ENCODE measurements at places on chromosomes 11 and 22.

- DNase-seq = no peak
Observed at GRCh38 chr11:123576082-123576481, 78.3 kb downstream of the SCN3B start.

- DNase-seq = no peak
Observed at GRCh38 chr11:127996825-127997224, 590.5 kb downstream of the ETS1 start.

- no peak for DNase-seq
Observed at GRCh38 chr11:44267006-44267749, 42.8 kb downstream of the ALX4 start.

GRCh38 chr11:90556606-90557005, 333.8 kb upstream of the CHORDC1 start:
- DNase-seq = no peak

DNA sequence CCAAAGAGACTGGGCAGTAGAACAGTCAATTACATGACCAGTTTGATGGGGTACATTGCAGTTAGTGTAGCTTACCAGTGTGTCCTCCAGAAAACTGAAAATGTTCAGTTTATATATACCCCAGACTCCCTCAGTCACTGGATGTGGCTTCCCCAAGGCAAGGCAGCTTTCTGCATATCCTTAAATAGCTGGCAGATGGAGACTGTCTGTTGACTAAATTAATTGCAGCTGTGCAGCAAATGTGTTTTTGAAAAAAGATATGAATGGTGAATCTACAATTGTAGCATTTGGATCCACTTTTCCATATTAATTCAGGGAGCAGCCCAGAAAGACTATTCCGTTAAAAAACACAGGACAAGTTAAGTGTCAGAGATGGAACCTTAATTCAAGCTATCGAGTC, 565.1 kb upstream of the CCDC179 start:
- no peak for DNase-seq

- no peak for DNase-seq
Observed at GRCh38 chr11:65491163-65491465, 7.7 kb upstream of the MALAT1 start.

DNA sequence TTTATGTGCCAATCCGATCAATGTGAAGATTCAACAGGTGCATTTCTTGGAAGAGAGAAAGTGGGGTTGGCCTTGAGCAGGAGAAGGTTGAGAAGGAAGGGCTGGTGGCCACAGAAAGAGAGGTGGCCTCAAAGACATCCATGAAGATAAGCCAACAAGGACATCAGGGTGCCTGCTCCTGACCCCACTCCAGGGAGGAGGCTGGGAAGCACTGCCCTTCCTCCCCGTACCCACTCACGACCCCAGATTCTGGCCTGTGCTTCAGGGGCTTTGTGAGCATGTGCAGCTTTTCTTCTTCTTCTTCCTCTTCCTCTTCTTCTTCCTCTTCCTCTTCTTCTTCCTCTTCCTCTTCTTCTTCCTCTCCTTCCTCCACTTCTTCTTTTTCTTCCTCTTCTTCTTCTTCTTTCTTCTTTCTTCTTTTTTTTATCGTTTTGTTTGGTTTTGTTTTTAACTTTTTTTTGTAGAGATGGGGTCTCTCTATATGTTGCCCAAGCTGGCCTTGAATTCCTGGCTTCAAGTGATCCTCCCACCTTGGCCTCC, 30.3 kb downstream of the DKK3 start:
- DNase-seq = no peak

- DNase-seq = no peak
Observed at GRCh38 chr11:6377902-6378639, 12.2 kb upstream of the SMPD1 start.

- DNase-seq = no peak
Observed at GRCh38 chr11:65661599-65662246, 993 bp downstream of the RELA start.

- peak; percentile 67 for DNase-seq
Observed at GRCh38 chr11:33257897-33258630, 883 bp downstream of the HIPK3 start.
